ENCODE measurements at places on chromosomes 7 and 10.

DNA sequence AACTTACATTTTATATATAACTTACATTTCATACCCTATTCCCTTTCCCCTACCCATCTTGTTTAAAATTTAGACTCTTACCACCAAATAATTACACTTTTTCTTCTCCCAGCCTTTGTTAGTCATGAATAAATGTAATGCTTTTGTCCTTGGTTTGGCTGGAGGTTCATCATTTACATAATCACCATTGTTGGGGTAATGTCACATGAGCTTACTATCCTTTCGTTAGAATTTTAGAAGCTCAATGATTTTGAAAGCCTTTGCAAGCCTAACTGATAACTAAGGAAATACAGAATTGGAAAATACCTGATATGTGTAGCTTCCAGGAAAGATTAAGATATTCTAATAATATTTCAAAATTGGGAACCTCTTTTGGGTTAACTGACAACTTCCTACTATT lies 171.7 kb downstream of the PLXDC2 start:
- no peak for DNase-seq

GRCh38 chr7:128361411-128362379 lies at the start of gene PRRT4:
Gene PRRT4 (minus strand): TSS chr7:128361690.
- peak; percentile 36 for DNase-seq

DNA sequence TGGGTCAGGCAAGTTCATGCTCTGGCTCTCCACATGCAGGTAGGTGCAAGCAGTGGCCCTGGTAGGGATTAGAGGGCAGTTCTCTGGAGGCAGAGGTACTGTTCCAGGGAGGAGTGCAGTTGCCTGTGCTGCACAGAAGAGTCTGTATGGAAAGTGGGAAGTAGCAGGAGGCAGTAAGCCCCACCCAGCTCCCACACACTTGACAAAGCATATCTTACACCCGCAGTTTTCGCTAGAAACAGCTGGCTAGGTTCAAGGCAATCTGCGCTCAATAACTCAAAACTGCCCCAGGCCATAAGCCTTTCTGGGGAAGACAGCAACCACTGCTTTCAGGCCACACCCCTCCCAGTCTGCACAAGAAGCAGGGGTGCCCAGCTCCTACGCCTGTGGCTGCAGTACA lies 33.1 kb upstream of the ARMC3 start:
- DNase-seq, result no peak

DNA sequence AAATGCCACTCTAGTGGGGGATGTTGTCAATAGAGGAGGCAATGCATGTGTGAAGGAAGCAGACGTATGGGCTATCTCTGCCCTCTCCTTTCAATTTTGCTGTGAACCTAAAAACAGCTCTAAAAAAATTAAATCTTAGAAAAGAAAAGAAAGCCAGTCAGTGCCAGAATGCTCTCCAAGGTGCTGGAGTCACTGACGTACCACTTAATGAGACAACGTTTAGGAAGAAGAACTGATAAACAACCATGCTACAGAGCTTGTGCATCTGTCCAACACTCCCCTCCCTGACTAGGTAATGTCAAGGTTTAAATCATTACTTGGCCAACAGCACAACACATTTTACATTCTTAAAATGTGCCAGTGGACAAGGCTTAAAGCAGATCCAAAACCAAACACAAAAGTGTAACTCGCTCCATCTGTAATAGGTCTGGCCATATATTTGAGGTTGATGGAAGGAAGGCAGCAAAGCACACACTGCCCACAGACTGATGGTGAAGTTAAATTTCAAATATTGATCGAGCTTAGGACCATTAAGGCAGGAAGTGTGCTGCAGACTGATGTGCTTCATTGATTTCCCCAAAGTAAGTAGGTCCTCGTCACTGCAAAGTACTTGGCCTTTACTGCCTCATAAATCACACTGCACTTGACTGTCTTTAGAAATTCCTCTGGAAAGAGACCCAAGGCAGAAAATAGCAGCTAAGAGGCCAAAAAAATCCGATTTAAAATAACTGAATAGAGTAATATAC lies 15.5 kb downstream of the ARMH3 start:
- DNase-seq, result no peak

DNA sequence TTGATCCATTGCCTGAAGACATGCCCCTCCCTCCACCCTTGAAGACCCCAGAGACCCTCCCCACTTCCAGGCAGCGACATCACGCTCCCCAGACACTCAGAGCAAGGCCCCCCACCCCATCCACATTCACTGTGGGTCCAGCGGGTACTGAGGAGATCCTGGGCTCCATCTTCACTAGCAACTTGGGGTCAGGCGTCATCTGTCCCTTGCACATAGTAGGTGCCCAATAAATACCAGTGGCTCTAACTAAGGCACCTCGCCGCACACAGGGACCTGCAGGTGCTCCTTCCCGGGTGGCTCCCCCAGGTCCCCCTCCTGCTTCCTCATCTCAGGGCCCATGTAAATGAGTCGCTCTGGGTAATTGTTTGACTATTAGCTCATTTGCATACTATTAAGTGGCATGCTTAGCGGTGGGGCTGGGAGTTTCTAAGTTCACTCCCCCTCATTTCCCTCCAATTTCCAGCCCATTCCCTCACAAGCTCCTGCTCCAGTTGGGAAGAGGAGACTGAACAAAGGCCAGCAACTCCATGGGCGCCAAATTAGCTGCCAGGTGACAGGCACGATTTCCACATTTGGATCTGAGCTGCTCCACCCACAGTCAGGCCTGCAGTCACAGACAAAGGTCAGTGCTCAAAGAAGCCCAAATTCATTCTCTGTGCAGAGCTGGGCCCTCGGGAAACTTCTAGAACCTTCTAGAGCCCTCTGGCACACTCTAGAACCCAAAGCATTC lies 29.7 kb downstream of the EBF3 start:
- DNase-seq, result no peak

DNA sequence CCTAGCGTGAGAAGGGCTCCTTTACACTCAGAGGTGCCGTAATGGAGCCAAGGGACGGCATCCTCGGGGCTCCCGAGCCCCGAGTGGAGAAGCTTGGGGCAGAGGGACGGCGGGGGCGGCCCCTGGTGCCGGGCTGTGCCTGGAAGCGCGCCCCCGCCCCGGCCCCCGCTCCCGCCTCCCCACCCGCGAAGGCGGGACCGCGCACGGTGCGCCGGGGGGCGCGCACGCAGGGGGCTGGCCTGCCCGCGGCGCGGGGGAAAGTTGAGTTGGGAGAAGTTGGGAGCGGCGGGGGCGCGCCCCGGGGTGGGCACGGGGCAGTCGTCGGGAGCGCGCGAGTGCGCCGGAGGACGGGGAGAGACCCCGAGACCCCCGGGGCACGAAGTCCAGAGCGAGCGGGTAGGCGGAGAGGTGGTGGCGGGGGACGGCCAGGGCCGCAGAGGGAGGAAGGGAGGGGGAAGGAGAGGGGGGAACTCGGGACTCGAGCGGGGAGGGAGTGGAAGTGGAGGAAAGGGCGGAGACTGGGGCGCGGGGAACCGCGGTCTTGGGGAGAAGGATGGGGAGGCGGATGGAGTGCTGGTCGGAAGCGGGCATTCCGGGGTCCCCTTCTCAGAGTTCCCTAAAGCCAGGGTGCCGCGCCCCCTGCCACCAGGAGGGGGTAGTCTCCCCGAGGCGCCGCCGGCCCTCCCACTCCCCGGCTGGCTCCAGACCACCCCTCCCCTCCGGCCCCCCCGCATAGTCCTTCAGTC lies at the start of gene SLC4A2:
Gene SLC4A2 (plus strand): TSS at position 223 of the 746 bp plus-strand sequence. CDS start 2,399 bp downstream, outside the sequence.
- DNase-seq, result no peak

DNA sequence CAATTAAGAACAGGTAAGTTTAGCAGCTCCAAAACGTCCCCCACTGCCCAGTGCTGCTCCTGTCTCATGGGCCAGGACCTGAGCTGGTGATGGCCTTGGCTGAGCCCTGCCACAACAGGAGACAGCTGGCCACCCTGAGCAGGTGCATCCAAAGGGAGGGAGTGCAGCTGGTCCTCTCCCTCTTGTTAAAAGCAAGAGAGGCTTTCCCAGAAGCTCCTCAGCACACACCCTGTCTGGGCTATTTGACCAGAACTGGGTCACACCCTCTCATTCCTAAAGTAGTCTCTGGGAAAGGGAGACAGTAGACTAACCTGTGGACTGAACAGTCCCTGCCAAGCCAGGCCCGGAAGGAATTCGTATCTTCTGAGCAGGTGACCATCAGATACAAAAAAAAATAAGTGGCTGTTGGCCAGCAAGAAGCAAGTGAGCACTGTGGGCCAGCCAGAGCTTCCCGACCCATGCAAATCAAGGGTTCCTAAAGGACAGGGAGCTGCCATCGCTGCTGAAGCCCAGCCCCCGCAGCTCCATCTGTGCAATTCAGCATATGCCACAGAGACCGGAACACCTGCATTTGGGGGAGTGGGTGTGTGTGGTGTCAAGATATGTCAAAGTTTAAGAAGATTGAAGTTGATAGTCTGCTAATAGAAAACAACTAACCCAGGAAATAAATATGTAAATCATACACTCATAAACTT lies 2.1 kb upstream of the TMEM72 start:
- no peak for DNase-seq

DNA sequence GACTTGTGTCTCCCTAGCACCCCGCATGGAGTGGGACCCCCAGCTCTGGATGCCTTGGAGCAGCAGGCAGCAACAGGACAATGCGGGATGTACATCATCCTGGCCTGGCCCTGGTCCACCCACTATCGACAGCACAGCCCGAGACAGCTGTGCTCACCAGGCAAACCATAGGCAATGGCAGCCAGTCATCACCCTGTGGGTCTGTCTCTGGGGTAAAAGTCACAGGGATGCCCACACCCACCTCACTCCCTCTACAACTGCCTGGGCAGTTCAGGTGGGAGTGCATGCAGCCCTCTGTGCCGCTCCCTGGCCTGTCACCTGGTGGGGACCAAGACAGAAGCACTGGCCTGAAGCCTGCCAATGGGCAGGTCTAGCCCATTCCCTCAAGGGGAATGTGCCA lies 147.8 kb downstream of the GRID1 start:
- DNase-seq, result no peak

- no peak for DNase-seq
Observed at GRCh38 chr10:96560966-96561887, 25.6 kb downstream of the TM9SF3 start.

DNA sequence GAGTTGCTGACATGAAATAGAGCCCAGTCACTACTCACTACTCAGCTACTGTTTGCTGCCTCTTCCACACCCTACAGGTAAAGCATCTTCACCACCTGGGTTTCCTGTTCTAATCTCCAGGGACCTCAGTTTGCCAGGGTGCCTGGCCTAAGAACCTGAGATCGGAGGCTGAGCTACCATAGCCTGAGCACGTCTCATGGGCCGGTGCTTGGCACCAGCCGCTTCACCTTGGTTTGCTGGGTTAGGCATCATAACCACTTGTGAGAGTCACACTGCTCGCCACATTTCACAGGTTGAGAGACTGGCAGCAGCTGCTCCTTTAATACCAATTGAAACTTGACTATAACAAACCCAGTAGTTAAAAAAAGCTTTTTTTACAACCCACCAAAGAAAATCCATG lies 75.1 kb downstream of the EMX2 start:
- no peak for DNase-seq

DNA sequence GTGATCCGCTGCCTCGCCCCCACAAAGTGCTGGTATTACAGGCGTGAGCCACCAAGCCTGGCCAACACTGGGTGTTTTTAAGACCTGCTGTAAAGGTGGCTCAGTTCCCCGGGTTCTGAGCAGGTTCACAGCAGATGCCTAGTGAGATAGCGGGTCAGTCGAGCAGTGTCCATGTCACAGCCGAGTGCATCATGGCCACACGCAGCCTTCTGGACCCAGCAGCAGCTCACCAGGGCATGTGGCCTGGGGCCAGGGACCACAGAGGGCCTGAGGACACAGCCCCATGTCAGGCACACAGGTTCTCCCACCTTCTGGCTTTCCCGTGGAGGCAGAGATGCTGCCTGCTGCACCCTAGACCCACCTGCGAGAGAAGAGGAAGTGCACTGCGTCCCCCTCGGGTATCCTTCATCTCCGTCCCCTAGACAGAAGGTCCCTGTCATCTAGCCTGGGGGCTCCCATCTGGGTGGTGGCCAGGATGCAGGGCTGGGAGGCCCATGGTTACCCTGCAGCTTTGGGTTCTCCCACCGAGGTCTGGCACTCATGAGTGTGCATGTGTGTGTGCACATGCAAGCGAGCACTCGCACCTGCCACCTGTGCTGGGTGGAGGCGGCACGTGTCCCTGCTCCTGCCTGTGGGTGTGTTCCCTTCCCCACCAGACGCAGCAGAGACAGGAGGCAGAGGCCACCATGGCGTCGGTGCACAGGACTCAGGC lies 98.6 kb downstream of the NKX6-2 start:
- DNase-seq, result no peak

- no peak for DNase-seq
Observed at GRCh38 chr10:2979306-2979705, 88.0 kb upstream of the PFKP start.

- DNase-seq, result no peak
Observed at GRCh38 chr10:50216894-50217293, 34.4 kb downstream of the ASAH2 start.

DNA sequence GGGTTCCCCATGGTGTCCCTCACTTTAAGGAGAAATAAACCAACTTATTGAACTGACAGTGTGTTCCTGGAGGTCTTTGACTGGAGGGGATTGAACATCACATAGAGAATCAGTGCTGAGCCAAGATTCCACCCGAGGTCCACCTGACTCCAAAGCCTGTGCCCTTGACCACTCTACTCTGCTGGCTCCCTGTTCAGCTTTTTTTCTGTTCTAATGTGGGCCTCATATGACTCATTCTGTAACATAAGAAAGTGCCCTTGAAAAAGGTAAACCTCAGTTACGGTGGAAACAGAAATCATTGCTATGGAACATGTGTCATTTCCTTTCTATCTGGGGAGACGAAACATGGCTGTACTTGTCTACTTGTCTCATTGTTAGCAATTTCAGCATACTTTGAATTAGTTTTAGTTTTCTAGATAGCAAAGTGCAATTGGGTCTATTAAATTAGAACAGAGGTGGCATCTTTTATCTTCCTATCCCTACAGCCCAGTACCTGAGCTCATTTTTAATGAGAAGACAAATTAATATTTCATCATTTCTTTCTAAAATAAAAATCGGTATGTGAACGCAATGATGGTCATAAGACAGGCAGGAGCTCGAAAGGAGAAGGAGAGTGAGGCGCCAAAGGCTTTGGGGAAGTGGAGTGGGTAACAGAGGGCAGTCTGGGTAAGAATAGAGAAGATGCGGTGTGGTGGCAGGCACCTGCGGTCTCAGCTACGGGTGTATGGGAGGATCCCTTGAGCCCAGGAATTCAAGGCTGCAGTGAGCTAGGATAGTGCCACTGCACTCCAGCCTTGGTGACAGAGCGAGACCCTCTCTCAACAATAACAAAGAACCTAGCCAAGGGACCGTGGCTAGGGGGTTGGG lies 1.5 kb downstream of the GSDME start:
- DNase-seq, result peak; percentile 51

- no peak for DNase-seq
Observed at GRCh38 chr7:101159696-101160674, 5.4 kb downstream of the VGF start.

DNA sequence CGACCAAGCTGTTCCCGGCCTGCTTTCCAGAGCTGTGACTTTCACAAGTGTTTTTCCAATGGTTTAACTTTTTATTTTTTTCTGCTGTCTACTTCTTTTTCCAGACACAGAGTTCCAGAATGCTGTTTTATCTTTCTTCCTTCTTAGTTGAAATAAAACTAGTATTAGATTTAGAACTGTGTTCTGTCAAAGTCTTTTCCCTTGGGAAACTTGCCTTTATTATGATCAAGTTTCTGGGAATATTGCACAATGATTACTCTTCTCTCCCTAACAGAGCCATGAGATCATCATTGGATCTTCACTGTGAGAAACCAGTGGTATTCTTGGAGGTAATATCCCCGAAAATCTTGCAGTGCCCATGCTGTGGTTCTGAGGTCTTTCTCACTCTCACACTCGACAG lies 104.9 kb upstream of the KCND2 start:
- no peak for DNase-seq
